IMR-90 (cell line): ENCODE measurements at places on chromosomes 5 and 9. TPM values are rescaled to one million over a fixed set of nuclear protein-coding genes. Genes with fewer than 3 reads are reported as not detected.

- no peak for DNase-seq
Measured at GRCh38 chr5:153974813-153975163, 63.9 kb downstream of the FAM114A2 start.

GRCh38 chr9:103804077-103804735 lies 289.9 kb upstream of the SMC2 start:
- DNase-seq = no peak

DNA sequence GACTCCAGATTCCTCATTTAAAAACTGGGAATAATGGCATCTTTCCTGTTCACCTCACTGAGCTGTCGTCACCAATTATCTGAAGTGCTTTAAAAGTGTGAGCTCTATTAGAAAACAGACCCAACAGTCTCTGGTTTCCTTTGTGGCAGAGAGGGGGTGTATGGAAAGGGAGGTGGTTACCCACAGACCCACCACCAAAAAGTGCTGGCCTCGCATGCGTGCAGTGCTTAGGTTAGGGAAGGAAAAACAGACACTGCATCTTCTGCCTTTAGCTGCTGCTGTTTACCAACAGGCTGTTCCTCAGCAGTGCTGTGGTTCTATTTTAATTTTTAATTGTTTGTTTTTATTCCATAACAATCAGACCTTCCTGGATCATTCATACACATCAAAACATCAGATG lies 249.6 kb downstream of the PIK3R1 start:
- no peak for DNase-seq

- peak; percentile 72 for DNase-seq
Measured at GRCh38 chr9:82513242-82513751, 524.7 kb downstream of the SPATA31D1 start.

Gene SLC4A9
- polyA plus RNA-seq = not detected in 2 replicates

Gene RFESD
- 1.0 and 1.5 TPM in 2 replicates for polyA plus RNA-seq

Gene STK10
- 17.8 and 18.5 TPM in 2 replicates for polyA plus RNA-seq

Gene COL5A1
- polyA plus RNA-seq = 154 and 173 TPM in 2 replicates

Gene MELK
- 17.8 and 20.8 TPM in 2 replicates for polyA plus RNA-seq

Gene GLIPR2
- polyA plus RNA-seq = 42.7 and 43.3 TPM in 2 replicates
